ENCODE measurements at places on chromosomes 7 and 10.

DNA sequence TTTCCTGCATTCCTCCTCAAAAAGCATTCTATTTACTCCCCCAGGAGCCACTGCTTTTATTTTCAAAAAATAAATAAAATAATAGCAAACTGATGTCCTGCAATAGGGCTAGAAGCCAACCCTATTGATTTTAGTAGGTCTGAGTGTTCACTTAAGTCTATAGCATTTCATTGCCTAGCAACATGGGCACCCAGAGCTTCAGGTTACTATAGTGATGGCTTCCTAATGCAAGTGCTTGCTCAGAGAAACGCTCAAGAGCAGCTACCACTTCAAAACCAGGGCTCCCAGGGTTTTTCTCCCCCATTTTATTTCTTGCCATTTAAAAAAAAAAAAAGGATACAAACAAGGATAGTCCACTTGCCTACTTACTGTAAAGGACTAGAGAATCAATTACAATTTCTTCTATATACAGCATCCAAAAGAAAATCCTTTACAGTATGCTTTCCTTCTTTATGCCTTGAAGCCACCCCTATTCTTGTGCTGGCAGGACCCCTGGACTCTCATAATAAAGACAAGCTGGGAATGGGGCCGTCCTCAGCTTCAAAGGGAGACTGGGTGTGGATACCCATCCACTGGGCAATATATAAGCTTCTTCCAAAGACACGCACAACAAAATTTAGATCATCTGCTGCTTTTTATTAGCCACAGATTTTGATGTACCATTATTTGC, 133.3 kb downstream of the VPS41 start:
- no peak for DNase-seq

DNA sequence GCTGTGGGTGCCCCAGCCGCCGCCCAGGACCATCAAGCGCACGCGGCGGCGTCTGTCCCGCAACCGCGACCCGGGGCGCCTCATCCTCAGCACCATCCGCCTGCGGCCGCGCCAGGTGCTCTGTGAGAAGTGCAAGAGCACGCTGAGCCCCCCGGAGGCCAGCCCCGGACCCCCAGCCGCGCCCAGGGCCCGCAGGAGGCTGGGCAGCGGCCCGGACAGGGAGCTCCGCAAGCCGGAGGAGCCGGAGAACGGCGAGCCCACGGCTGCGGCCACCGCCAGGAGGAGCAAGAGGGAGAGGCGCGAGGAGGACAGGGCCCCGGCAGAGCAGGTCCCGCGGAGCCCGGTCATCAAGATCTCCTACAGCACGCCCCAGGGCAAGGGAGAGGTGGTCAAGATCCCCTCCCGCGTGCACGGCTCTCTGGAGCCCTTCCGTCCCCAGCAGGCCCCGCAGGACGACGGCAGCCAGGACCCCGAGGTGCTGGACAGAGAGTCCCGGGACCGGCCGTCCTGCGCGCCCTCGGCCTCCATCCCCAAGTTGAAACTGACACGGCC, 8.0 kb downstream of the PWWP2B start:
- no peak for DNase-seq

DNA sequence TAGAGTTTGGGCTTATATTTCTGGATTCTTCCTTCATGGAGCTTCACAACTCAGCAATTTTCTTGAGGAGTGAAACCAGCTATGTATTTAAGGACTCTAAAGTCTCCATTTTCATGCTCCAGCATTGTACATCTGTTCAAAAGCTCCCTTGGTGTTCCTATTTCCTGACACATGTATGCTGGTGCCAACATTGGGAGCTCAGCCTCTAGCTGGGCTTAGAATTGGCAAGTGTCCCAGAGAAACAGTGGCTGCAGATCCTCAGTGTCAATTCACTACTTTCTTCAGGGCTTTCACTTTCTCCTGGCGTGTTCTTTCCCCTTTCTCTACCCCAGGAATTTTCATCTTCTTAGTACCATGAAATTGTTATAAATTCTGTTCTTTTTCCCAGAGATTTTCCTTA, 103.1 kb downstream of the ZNF467 start:
- no peak for DNase-seq

DNA sequence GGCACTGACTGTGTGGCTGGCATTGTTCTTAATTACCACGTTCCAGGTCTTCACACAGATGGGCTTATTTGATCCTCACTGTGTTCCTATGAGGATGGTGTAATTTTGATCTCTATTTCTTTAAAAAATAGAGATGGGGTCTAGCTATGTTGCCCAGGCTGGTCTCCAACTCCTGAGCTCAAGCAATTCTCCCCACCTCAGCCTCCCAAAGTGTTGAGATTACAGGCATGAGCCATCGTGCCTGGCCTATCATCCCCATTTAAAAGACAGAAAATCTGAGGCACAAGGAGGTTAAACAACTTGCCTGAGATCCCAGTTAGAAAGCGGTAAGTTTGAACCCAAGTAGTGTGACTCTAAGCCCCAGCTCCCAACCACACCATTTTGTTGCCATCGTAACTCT, 17.0 kb upstream of the SRGN start:
- DNase-seq, result no peak

GRCh38 chr7:28145931-28146330, 34.7 kb downstream of the JAZF1 start:
- DNase-seq, result no peak

DNA sequence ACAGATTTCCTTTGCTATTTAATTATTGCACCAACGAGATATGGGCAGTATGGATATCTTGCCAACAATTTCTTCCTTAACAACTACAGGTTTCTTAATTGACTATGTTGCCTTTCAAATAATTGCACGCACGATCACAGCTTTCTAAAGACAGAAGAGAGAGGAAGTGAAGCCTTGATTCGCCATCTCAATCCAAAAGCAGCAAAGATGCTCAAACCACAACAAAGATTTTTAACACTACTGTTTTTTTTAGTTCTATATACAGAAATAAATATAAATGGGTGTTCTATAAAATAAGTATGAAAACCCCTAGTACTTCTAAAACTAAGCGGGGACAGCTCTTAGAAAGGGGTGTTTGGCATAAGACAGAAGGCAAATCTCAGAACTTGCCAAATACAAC, 251.3 kb downstream of the SFMBT2 start:
- DNase-seq, result no peak

GRCh38 chr10:113187063-113187777, 237.2 kb downstream of the TCF7L2 start:
- no peak for DNase-seq

GRCh38 chr10:31014161-31014875, 17.3 kb downstream of the ZNF438 start:
- no peak for DNase-seq

DNA sequence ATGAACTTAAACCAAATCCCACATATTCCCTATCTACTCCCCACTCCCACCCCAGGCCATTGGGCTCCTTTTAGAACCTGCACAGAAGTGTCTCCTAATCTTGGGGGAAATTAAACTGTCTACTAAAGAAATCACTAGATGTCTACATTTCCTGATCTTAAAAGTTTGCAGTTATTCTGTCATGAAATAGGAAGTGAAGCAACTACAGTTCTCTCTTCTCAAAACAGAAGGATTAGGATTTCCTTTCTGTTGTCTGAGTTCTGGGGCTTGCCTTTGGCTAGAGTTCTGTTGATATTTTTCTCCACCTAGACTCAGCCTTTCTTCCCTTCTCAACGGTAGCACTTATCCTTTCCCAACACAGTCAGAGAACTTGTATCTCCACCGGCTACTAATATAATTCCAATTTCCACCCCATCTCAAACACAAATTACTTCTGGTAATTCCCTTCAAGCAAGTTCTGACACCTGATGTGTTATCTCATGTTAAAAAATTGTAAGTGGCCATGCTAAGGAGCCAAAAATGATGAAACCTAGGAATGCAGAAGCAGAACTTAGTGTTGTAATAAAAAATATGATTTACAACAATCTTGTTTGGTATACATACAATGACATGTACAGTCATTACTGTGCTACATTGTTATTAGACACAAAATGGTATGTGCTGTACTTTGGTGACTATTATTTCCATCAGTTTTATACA, 12.1 kb downstream of the OR9A4 start:
- no peak for DNase-seq

GRCh38 chr10:129852829-129853561, 111.1 kb downstream of the EBF3 start:
- no peak for DNase-seq

DNA sequence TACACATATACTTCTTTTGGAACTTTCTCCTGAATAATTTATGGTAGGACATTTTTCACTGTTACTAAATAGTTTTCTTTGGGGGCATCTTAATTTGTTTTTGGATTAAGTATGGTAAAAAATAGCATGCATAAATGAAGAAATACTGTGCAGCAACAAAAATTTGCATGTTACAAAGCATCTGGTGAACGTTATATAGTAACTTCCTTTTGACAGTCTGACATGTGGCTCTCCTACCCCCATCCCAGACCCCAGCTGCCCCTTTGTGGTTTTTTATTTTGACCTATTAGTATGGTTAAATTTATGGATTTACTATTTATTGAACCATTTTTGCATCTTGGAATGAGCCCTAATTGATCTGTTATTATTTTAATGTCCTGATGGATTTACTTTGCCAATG, 9.9 kb downstream of the TASOR2 start:
- DNase-seq, result no peak

- DNase-seq, result peak; percentile 64
Measured at GRCh38 chr7:104552102-104552501, 223.7 kb downstream of the LHFPL3 start.

DNA sequence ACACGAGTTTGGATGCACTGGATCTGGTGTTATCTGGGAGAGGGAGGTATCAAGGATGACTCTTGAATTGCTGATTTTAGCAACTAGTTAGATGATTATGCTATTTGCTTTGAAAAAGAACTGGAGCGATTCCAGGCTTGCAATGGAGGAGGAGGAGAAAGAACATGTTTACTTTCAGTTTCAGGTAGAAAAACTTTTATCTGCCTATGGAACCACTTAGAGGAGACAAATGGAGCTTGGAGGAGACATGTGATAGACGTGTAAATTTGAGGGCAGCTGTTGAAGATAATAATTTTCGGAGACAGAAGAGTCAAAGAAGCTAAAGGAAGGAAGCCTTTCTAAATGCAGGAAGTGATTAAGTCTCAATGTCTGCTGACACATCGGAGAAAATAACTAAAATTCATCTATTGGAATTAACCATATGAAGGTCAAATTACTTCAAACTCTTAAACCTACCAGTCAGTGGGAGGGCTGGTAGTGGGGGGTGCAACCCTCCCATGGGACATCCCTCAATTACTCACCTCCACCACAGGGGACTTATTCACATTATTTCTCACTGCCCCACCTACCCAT, 56.4 kb upstream of the GNAI1 start:
- no peak for DNase-seq

GRCh38 chr7:45384499-45384898, 189.7 kb upstream of the ADCY1 start:
- no peak for DNase-seq

DNA sequence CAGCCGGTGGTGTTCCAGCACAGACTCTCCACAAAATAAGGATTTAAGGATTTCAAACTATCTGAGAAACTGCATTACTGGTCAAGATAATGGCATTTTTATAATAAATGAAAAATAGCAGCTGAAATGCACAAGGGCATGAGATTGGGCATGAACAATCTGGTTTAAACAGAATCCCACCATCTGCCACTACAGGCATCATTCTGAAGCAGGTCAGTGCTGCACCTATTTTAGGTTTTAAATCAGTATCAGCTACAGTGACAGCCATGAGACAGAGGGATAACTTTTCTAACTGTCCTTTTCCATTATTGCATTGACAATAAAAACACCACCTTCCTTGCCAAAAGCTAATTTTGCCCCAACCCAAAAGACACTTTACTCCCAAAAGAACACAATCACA, 186.8 kb downstream of the ETV1 start:
- DNase-seq, result no peak

DNA sequence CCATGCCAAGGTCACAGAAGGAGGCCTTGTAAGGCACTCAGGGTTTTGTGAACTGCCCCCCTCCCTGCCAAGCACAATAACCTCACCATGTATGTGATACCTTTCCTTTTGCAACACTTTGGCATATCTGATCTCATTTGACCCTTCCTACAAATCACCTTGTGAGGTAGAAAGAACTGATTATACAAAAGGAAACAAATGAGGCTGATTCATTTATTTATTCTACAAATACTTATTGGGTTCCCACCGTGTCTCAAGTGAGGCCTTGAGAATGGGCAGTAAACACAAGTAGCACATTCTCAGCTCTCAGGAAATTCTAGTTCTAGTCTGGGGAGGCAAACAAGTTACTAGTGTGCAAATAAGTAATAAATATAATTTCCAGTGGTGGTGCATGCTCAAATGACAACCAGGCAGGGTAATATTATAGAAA, 19.6 kb downstream of the PLCE1 start:
- no peak for DNase-seq

Data from progenitor cell of endocrine pancreas (in vitro differentiated cells).